NCI-H1694 (cell line): ENCODE measurements at places on chromosomes 5 and 9.

DNA sequence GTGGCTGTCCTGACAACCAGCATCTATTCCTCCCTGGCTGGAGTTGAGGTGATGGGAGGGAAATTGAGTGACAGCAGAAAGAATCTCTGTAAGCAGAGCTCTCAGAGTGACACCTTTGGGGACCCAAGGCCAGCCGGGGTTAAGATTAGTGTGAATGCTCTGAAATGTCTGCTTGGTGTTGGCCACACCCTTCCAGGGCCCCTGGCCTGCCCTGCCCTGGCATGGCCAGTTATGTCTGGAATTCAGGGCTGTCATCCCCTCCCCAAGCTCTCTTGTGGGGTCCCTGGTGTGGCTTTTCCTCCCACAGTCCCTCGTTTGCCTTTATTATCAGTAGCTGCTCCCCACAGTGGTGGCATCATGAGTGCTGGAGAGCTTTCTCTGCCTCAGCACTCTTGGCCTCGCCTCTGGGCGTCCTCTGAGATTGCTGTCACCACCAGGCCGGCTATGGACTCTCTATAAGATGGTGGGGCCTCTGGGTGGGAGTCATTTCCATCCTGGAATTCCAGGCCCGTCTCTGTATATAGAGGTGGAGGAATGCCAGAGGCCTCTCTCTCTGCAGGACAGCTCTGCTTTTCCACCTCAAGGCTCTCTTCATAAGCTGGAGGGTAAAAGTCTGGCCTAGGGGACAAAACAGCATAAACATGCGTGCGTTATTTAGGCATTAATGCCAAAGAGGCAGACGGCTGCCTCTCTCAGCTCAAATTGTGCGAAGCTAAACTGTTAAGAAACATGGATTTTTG is 3.6 kb downstream of the TMEM252 start:
- DNase-seq: peak; percentile 18

DNA sequence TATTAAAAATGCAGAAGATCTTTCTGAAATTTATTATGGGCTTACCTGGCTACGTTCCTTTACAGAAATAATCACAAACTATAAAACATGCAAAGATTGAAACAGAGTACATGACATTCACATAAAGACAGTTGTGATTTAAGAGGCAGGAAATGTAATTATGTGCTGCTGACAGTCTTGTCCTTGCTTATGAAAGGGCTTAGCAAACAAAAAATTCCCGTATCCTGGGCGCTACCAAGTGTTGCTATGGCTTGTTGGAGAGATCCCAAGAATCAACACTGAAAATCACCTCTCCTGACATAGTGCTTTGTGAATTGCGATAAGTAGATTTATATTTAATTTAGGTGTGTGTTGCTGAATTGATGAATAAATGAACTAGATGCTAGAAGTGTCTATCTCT is 352.5 kb upstream of the C9orf72 start:
- DNase-seq: no peak

DNA sequence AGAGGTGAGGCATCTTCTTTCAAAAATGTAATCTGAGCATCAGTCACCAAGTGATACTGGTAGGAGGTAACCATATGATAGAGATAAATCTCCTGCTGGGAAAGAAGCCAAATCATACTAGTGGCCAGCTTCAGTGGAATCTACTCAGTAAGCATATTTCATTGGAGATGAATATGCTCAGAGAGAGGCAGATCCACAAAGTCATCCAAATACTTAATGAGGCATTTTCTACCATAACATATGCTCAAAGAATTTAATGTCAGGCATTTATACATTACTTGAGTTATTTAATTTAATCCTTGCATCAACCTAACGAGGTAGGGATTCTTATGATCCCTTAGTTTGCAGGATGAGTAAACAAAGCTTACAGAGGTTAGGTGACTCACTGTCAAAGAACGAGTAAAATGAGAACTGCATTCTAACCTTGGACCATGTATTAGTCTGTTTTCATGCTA is 50.9 kb upstream of the DMRTA1 start:
- no peak for DNase-seq

DNA sequence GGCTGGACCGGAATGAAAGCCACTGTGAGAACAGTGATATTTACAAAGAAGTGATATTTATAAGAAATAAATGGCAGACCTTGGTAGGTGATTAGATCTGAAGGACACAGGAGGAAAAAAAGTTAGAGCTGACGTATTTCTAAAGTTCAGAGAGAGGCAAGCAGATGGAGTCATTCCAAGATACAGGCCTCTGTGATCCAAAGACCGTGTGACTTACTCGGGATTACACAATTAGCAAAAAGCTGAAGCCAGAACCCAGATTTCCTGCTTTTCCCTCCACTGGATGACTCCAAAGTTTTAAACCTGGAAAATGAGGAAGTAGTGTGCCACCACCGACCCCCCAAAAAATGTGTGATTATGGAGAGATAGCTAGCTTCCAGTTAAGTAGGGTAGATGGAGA is 3.1 kb upstream of the DOCK8 start:
- DNase-seq: no peak

- peak; percentile 44 for DNase-seq
Observed at GRCh38 chr9:128729302-128729701, 5.4 kb upstream of the ZDHHC12 start.

DNA sequence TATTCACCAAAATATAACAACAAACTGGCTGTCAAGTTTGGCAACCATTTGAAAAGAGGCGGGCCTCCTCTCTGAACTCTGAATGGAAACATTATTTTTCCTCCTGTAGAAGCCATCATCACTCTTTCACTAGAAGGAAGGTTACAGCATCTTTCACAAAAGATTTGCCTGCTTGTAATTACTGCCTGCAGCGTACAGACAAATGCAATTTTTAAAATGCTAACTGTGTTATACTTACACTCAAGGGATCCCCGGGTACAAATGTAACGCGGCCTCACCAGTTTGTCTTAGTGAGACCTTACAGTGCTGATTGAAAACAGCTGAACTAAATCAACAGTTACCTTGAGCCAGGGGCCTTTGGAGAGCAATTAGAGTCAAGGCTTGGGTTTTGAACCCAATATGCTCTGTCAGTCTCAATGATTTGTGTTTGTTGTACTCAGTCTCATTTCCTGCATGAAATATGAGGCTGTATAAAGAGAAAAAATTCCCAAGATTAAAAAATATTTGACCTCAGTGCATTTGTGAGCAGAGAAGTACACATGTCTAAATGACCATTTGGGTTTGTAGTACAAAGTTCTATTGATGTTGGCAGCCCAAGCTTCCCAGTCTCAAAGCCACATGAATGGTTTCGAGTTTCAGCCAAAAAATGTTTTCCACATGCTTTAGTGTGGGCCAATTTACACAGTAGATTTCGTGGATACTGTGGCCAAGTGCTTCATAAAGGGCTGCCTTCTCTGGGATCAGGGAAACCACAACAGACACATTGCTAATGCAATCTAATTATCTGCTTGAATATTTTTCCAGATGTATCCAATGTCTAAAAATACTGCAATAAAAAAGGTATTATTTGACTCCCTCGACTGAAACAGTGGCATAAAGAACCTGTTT is 500.0 kb downstream of the SPATA31D1 start:
- DNase-seq: no peak

- DNase-seq: no peak
Observed at GRCh38 chr9:137150617-137151457, 11.9 kb downstream of the GRIN1 start.

- DNase-seq: peak; percentile 63
Observed at GRCh38 chr5:56517011-56517416, 283.9 kb upstream of the ANKRD55 start.

DNA sequence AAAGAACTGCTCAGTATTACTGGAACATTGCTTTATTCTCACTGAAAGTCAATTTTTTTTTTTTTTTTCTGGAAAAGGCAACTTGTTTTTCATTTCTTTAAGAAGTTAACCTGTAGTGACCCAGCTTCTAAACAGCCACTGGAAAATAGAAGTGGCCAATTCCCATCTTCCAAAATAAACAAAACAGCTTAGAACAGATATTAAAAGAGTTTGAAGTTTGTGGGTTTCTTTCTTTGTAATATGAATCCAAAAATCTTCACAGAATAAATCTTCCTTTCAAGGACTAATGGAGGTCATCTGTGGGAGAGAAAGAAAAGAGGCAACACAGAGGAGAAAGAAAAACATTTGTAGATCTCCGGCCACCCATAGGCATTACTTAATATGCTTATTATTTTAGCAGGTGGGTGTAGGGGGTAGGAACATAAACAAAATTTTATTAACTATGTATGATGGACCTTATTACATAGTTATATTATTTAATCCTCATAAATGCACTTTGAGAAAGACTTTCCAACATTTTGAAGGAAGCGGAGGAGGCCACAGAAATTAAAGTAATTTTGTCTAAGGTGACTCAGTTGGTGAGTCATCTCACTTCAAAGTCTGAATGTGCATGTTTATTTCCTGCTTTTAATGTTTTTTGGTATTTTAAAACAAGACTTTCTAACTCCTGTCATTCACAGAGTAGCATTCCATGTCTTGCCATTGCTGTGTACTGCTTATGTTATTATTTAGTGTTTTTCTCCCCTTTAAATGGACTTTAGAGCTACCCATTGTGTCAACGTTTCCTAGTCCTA is 1791.8 kb upstream of the WWC1 start:
- DNase-seq: no peak

DNA sequence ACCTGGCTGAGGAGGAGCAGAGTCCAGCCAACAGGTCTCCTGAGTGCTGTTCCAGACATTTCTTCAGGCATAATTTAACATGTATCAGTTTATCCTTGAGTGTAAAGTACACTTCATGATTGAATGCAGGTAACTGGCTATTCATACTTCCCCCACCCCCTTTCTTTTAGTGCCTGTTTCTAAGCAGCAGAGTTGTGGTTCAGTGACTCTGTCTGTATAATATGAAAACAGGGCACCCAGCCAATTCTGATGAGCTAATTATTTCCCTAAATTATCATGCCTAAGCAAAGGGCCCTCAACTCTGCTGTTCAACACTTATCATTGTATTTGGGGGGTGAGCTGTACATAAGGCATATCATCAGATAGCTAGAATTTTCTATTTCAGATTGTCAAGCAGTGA is 51.9 kb upstream of the ZSWIM6 start:
- peak; percentile 92 for DNase-seq

DNA sequence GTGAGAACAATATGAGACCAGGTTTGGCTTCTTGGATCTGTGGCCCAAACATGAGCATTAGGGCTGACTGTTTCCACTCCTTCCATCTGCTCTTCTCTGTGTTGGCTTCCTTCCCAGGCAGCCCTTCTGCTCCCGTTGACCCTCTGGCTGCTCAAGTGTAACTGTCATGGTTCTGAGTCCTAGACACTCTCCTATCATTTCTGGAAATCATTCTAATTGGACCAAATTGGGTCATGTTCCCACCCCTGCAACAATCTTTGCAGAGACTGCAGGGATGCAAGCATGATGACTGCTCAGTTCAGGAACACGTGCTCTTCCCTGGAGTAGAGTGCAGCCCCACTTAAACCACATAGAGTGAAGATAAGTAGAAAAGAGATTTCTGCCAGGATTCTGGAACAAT is 741.4 kb downstream of the TAF11L14 start:
- DNase-seq: peak; percentile 99

DNA sequence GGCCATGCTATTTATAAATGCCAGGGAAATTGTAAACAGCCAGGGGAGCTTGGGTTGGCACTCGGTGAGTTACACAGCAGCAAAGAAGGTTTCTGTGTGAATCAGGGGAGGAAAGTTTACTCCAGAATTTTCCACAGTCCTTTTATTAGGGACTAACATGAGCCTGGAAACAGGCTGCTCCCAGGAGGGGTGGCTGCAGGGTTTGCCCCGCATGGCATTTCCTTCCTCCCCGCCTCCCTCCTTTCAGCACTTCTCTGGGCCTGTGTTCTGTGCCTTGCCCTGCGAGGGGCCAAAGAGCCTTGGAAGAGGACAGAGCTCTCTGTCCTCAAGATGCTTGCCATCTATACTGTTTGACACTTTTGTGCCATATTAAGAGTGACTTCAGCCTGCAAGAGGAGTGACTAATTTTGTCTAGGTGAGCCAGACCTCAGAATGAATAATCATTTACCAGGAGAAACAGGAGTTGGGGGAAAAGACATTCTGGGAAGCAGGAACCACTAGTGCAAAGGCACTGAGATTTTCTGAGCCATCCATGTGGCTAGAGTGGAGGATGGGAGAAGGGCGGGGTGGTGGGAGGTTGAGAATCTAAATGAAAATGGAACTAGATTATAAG is 1.8 kb downstream of the GSN start:
- no peak for DNase-seq

- peak; percentile 28 for DNase-seq
Observed at GRCh38 chr9:121822093-121823085, 171.0 kb downstream of the DAB2IP start.

- DNase-seq: no peak
Observed at GRCh38 chr9:106593201-106593600, 269.8 kb upstream of the ZNF462 start.

- DNase-seq: peak; percentile 90
Observed at GRCh38 chr9:78601957-78602565, 305.1 kb downstream of the PSAT1 start.

DNA sequence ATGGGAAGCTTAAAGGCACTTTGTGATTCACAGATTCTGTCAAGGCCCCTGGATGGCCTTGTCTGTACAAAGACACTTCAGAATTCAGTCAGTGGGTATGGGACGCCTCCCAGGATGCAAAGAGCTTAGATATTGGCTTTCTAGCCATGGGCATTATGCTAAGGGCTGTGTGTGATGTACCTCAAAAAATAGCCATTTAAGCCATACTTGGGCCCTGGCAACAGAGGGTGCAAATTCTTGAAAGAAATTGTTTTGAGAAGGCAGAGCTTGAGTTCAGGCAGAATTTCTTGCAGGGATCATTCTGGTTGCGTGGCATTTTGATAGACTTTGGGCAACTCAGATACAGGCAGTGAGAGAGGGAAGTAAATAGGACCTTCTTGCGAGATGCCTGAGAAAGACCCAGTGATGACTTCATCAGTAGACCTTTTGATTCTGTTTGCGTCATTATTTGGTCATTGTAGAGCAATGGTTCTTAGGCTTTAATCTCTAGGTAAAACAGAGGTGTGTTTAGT is 3.9 kb downstream of the CYFIP2 start:
- no peak for DNase-seq

GRCh38 chr9:19163631-19164030 is 36.3 kb upstream of the PLIN2 start:
- no peak for DNase-seq

- no peak for DNase-seq
Observed at GRCh38 chr5:140561753-140562523, 2.5 kb downstream of the APBB3 start.

GRCh38 chr5:33479311-33479710 is 38.5 kb downstream of the TARS1 start:
- no peak for DNase-seq

- DNase-seq: no peak
Observed at GRCh38 chr9:132997591-132997990, 19.1 kb downstream of the GFI1B start.

DNA sequence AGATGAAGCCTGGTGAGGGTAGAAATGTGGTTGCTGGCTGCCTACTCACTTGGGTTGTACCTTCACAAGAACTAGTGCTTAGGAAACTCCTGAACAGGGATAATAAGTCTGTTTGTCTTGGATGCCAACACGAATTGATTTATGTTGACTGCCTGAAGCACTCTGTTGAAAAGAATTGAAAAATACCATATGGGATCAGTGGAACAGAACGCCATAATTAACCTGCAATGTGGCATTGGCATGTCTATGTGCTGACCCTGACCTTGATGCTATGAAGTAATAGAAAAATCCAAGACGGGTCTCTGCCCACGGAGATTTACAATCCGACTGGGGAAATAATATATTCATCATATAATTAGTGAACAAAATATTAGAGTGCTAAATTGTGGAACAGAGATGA is 10.5 kb downstream of the LIX1 start:
- DNase-seq: no peak
